ENCODE measurements at places on chromosomes 7 and 10. TPM values are rescaled to one million over a fixed set of nuclear protein-coding genes. Genes with fewer than 3 reads are reported as not detected.

Gene FAM25G
- total RNA-seq, result not detected

Gene MALRD1
- 0.33 TPM for total RNA-seq

Gene CTTNBP2
- total RNA-seq, result 7.0 TPM

Gene DKK1
- 421 TPM for total RNA-seq

Gene ACTL6B
- not detected for total RNA-seq

Gene KLLN
- 0.33 TPM for total RNA-seq

Gene CALCR
- not detected for total RNA-seq

Gene TEX36
- not detected for total RNA-seq

Gene OPN4
- total RNA-seq, result not detected

Gene C10orf67
- total RNA-seq, result 0.11 TPM

Gene HOXA2
- total RNA-seq, result under 0.01 TPM

Gene PNLIPRP1
- total RNA-seq, result not detected

Gene TMEM178B
- not detected for total RNA-seq

Gene JAZF1
- 21.4 TPM for total RNA-seq

Gene MRC1
- total RNA-seq, result 0.12 TPM

Gene PIP
- not detected for total RNA-seq

Gene ATP6V0E2
- total RNA-seq, result 27.9 TPM

Gene SMNDC1
- 12.5 TPM for total RNA-seq

Gene EN2
- total RNA-seq, result not detected

Gene CALML3
- not detected for total RNA-seq

Gene LUC7L2
- 43.1 TPM for total RNA-seq

Gene PHF14
- total RNA-seq, result 28.0 TPM

Gene ZPBP
- total RNA-seq, result not detected

Gene TEX47
- total RNA-seq, result not detected

Gene PITX3
- not detected for total RNA-seq

Gene CYP3A4
- not detected for total RNA-seq

Gene UTF1
- total RNA-seq, result not detected

Gene FGFBP3
- total RNA-seq, result 0.66 TPM

Gene AQP1
- total RNA-seq, result 0.50 TPM

Gene DUSP5
- 67.8 TPM for total RNA-seq

Gene ATRNL1
- 1.00 TPM for total RNA-seq

Gene BEND7
- total RNA-seq, result 5.4 TPM

Gene SPDYE3
- not detected for total RNA-seq

Gene TMEM26
- 0.50 TPM for total RNA-seq

Gene AUTS2
- total RNA-seq, result 5.1 TPM

Gene OR2A12
- not detected for total RNA-seq

Gene IDI2
- total RNA-seq, result not detected

Gene PDZD7
- total RNA-seq, result 1.4 TPM

Gene TUBB8
- not detected for total RNA-seq

Gene ACSM6
- total RNA-seq, result not detected

Gene GSAP
- 20.8 TPM for total RNA-seq

Gene ZNF804B
- total RNA-seq, result not detected

Gene OPTN
- 87.4 TPM for total RNA-seq

Gene SLC25A28
- total RNA-seq, result 22.4 TPM

Gene SLC13A1
- not detected for total RNA-seq

Gene HOXA13
- total RNA-seq, result 14.9 TPM
